Left ventricle myocardium superior (tissue), 1 donor: ENCODE measurements at places on chromosomes 12 and 14.

- DNase-seq: no peak
Measured at GRCh38 chr14:67018720-67019119, 170.5 kb upstream of the GARIN2 start.

DNA sequence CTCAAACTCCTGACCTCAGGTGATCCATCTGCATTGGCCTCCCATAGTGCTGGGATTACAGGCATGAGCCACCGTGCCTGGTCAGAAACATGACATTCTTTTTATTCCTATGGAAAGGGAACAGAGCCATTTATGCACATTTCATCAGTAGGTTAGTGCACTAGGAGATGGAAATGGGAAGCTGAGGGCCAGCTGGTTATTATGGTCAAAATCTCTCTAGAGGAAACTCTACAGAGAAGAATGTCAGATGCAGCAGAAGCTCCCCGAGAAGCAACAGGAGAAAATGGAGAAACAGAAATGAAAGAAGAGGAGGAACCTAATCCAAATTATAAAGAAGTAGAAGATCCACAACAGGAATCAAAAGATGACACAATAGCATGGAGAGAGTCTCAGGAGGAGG is 2.7 kb downstream of the CFAP251 start:
- no peak for DNase-seq

DNA sequence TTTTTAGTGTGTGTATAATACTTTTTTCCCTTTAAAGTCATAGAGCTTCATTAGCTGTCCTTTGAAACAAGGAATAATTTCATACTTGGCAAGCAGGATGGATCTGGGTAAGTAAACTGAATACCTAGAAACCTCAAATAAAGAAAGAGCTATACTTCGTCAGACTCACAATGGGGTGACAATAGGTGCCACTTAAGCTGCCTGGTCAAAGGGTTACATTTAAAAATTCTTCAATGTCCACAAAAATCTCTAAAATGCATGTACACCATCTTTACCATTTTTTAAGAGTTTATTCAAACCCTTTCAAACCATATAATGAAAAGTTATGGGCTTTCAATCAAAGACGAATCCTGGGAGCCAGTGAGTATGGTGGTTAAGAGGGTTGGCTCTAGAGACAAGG is 3.1 kb downstream of the GIT2 start:
- no peak for DNase-seq

- no peak for DNase-seq
Measured at GRCh38 chr12:5912437-5913334, 32.4 kb downstream of the ANO2 start.

- no peak for DNase-seq
Measured at GRCh38 chr14:99685596-99685995, 1.5 kb downstream of the CYP46A1 start.

- DNase-seq: no peak
Measured at GRCh38 chr12:116325336-116325664, 47.8 kb upstream of the MED13L start.

- DNase-seq: no peak
Measured at GRCh38 chr12:10158406-10158805, 13.5 kb downstream of the OLR1 start.

DNA sequence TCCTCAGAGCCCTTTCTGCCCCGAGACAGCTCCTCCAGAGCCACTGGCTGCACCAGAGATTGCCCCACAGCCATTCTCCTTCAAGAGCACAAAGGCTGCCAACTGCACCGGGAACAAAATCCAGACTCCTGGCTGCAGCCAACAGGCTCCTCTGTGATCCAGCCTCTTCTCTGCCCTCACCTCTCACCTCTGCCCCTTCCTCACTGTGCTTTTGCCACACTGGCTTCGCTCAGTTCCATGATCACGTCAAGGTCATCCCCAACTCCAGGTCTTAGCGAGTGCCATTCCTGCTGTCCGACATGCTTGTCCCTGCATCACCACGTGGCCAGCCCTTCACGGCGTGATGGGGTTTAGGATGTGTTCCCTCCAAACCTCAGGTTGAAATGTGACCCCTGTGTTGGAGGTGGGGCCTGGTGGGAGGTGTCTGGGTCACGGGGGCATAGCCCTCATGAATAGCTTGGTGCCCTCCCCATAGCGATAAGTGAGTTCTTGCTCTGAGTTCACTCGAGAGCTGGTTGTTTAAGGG is 149.3 kb downstream of the PIWIL1 start:
- no peak for DNase-seq

DNA sequence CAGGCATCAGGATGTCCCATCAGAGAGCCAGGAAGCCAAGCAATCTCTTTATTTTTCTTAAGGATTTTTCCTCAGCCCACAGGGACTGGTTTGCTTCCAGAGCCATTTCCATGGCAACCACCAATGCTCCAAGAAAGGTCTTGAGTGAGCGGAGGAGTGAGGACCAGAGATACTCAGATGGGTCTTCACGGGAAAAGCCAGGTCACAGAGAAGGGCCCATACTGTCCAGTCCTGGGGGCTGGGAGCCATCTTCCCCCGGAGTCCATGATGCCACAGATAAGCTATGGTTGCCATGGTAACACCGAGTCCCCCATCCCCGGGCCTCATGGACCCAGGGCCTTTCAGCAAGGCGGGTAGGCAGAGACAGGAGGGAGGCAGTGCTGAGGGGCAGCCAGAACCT is 28.6 kb downstream of the CMKLR1 start:
- no peak for DNase-seq

DNA sequence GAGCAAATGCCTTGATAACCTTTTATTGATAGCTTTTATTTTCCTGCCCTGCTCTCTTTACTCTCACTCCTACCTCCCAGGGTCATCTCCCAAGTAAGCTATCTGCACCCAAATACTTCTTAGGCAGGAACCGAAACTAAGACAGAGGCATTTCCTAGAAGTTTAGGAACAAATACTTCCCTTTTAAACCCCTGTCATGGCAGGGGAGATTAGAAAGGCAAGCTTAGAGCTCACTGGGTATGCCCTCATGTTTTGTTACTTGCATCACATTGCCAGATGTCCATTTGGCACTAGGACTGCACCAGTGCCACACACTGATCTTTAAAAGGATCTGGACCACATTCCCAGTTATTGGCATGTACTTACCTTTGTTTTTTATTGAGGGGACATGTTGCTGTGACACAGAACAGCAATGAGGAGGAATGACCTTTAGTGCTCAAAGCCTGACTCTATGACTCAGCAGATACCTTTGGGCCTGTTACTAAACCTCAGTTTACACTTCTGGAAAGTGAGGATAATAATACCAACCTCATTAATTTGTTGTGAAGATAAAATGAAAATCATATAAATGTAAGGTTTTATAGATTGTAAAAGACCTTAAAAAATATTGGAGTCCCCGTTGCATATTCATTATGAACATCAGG is 40.9 kb upstream of the MBIP start:
- no peak for DNase-seq

DNA sequence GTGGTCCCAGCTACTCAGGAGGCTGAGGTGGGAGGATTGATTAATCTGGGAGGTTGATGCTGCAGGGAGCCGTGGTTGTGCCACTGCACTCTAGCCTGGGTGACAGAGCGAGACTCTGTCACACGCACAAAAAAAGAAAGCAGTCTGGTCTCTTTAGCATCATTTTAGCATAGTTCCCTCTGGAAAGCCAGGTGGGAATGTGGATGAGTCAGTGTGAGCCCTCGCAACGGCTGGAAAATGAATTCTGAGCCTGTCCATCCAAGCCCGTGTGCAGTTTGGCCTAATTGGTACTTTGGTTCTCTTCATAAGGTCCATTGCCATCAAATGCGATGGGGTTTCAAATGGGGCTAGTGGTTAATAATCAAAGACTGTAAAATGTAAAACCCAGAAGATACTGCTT is 2.4 kb downstream of the MYL2 start:
- no peak for DNase-seq

DNA sequence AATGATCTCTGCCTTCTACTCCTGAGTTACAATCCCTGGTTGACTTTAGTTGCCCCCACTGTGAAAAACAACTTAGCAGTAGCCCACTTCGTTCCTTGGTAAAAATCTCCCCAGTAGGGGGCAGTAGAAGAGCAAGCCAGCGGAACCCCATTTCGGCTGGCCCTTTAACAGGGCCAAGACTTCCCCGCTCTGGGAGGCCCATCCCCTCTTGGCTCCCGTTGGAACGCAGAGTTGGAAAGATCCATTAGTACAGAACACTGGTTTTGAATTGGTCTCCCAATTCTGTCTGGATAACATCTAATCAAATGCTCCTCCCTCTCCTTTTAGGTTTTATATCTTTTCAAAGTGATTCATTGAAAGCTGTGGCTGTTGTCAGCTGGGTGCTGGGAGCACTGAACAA is 1133.3 kb downstream of the BCL11B start:
- DNase-seq: no peak

DNA sequence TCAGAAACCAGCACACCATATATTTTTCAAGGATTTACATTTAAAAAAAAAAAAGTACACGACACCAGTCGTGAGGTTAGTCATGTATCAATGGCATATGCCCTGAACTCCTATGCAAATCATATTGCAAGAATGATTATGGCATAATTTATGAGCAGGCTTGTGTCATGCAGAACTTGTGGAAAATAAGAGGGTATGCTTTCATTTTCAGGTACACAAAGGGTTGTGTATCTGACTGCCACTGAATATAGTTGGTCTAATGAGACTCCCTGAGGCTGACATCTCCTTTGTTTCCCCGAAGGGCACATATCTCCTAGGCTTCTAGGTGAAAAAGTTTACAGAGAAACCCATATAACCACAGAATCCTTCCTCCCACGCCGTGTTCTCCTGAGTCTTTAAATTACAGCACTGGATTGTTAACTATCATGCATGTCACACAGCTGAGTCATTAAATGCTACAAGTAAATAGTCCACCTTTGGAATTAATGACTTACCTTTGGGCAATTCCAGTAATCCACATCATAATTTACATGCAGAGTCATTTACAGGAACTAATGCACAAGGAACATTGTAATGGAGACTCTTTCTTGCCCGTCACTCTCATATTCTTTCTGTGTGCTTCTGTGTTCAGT is 356.7 kb upstream of the DIO2 start:
- no peak for DNase-seq

DNA sequence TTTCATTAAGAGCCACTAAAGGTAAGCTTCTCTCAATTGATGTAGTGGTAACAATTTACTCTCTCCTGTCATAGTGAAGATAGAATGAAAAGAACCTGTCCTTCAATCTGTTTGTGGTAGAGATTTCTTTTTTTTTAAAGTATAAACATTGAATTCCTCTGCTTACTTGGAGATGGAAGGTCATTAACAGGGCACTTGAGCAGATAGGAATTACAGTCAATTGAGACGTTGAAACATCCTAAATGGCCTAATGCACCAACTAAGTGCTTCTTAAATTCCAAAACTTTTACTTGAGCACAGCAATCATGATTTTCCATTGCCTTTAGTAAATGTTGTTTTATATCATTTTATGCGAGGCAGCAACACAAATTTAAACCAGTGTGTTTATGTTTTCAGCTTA is 241.4 kb downstream of the FOXG1 start:
- no peak for DNase-seq

GRCh38 chr12:28057856-28058615 is 85.5 kb upstream of the PTHLH start:
- no peak for DNase-seq

DNA sequence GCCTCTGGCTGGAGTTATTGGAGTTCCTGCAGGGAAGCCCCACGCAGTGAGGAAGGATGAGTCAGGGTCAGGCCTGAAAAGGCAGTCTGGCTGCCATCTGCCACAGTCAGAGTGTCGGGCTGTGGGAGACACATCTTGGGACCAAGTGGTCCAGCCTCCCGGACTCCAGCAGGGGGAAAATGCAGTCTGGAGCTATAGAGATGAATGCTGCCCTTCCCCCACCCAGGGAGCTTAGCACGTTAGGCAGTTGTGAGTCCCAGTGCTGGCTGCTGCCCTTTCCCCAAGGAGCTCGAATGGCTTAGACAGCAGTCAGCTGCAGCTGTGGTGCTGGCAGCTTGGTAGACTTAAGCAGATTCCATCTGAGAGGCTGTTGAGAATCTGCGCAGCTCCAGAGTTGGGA is 8.2 kb upstream of the NTS start:
- DNase-seq: peak; percentile 56

DNA sequence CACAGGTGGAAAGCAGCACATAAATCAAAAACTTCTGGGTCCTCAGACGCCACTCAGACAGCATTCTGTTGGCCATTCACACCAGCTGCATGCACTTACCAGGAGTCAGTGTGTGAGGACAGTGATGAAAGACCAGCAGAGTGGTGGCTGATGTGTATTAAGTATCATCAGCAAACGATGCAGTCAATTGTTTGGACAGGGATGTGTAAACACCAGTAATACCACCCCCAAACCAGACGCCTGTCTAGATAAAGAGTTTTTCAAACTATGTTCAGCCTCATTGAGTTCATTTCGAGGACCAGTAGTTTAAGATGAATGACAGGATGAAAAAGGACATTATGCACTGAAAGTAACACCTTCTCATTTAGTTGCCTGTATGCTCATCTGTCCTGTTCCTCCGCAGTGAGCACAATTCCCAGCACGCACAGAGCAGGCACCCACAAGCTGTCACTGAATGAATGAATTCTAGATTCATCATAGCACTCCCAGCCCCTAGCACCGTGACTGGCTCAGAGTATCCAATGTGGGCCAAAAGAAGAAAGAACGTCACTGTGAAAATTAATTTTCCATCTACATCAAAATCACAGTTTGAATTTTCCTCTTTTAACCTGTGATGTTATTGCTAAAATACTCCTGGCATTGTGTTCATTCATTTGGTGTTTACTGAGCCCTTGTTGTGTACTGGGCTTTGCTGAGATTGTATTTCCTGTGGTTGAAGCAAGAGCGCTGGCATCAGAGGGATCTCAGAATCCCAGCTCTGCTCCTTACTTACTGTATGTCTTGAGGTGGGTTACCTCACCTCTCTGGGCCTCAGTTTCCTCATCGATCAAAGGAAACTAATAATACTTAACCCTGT is 124.8 kb upstream of the NOS1 start:
- DNase-seq: no peak

DNA sequence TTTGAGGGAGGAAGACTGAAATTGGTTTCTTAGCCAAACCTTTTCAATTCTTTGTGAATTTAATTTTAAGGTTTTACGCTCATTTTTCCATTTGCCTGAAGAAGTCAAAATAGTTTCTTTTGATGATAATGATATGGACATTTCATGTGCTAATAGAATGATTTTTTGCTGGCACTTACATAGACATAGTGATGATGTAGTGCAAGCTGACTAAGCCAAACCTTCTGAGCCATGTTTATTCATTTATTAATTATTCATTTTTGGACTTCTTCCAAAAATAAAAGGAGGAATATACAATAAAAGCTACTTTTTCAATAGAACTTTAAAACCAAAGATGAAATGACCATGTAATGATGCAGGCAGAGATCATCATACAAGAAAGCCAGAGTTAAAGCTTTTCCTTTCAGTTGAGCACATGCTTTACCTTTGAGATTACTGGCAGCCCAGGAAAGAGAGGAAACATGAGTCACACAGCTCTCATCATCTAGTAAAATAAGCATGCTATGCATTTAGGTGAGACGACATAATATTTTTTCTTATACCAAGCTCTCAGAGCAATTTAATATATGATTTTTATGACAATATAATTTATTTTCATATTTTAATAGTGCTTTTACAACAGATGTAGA is 24.8 kb downstream of the KCNA1 start:
- no peak for DNase-seq

GRCh38 chr14:78010688-78011087 is 159.5 kb upstream of the NRXN3 start:
- no peak for DNase-seq
